Urothelium cell line (cell line): ENCODE measurements at places on chromosomes 2 and 18.

DNA sequence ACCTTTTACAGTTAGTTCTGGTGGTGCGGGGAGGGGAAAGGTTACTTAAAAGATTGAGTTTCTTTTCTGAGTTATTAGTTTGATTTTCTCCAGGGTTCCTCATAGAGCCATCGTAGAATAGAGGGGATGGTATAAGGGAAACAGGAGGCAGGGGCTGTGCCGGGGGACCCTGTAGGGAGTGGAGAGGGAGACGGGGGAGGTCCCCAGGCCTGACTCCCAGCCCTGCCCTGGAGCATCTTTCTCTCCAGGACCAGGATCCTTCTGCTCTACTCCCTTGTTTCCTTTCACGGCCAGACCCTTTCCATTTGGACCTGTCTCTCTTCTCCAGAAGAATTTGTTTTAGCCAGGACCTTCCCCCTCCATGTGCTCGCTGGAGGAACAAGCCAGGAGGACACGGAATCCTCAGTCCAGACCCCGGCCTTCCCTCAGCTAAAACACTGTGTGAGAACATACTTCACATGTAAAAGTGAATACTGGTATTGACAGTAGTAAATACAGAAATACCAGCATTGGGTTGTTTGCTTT lies 35.4 kb downstream of the DGKD start:
- DNase-seq: no peak

DNA sequence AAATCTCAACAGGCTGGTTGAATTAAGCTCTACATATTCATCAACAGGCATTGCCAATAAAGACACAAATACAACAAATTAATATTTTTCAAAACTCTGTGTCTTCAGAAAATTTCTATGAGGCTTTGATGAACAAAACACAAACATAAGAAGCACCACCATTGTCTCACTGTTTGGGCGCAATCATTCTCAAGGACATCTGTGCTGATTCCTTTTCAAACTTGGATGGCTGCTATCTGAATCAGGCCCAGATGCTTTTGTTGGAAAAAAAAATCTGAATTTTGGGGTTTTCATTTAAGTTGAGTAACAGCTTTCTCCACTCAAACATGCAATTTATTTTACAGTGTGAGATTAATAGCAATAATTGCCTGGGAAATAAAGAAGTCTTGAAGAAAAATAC lies 173.8 kb downstream of the NRXN1 start:
- no peak for DNase-seq

- DNase-seq: no peak
These were observed 133.2 kb downstream of the ICOS start for GRCh38 chr2:204069804-204070203.

DNA sequence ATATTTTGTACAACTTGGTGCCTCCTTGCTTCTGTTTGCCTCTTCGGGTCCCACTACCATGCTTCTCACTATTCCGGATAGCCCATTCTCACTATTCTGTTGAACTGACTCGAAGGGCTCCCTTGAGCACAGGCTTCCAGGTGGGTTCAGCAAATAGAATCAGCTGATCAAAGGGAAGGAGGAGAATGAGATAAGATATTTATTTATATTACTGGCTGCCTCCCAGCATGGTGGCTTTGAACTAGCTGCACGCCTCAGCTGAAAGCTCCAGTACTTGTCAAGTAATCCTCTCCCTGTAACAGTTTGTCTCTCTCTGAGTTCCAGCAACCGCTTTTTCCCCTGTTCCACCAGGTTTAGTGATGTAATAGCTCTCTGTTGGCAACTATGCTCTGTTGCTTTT lies 187.8 kb upstream of the HNRNPA3 start:
- no peak for DNase-seq

GRCh38 chr2:11499081-11499743 lies 33.3 kb upstream of the E2F6 start:
- DNase-seq: no peak

GRCh38 chr18:58505181-58505580 lies 123.7 kb downstream of the ALPK2 start:
- DNase-seq: no peak

DNA sequence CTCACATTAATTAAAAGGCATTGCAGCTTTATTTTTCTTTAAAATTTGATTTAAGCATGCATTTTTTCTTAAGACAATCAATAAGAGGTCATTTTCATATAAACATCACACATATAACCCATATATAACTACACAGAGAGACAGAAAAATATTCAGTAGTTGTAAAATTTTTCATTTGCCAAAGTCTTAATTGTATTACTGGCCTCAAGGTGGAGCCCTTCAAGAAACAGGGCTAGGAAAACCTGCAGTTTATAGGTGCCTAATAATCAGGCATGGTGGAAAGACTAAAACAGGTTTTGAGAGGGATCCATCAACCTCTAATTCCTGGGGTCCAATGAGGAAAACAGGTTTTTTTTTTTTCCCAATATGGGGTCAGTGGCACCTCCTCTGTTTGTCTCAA lies 71.3 kb upstream of the ZNF804A start:
- DNase-seq: no peak

DNA sequence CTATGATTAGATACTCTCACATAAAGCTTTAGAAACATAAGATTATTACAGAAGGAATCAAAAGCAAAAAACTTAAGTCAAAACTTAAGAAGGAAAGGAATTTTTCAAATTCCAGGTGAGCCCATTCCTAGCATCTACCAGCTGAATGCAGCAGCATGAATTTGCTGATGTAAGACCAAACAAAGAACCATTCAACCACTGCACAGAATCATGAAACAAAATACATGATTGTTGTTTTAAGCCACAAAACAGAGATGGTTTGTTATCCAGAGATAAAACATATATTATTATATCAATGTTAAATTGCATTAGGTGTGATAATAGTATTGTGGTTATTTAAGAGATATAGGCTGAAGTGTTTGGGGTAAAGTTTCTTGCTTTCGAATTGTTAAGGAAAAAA lies 29.0 kb downstream of the PIGN start:
- DNase-seq: no peak
